ENCODE measurements at places on chromosomes 3 and 15. TPM values are rescaled to one million over a fixed set of nuclear protein-coding genes. Genes with fewer than 3 reads are reported as not detected.

Gene BNC1
- not detected for total RNA-seq

Gene KLHL24
- 26.6 TPM for total RNA-seq

Gene ARGFX
- total RNA-seq = not detected

Gene RAD51
- total RNA-seq = not detected

Gene GOLGA6B
- not detected for total RNA-seq

Gene DUOXA2
- total RNA-seq = 0.32 TPM

DNA sequence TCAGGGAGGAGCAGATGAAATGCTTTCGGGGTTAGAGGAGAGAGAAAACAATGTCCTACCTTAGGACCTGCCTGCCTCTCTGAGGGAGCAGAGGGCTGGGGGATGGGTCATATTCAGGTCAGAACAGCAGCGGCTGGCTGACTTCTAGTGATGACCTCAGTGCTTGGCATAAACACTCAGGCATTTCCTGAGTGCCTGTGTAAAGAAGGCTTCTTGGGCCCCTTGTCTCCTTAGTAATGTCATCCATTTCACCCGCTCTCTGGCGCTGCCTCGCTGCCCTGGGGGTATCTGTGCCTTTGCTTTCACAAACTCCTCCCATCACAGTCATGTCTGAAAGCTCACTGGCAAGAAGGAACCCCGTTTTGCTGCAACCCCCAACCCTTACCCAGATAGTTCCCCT, 82.9 kb upstream of the GSK3B start:
- no peak for DNase-seq

DNA sequence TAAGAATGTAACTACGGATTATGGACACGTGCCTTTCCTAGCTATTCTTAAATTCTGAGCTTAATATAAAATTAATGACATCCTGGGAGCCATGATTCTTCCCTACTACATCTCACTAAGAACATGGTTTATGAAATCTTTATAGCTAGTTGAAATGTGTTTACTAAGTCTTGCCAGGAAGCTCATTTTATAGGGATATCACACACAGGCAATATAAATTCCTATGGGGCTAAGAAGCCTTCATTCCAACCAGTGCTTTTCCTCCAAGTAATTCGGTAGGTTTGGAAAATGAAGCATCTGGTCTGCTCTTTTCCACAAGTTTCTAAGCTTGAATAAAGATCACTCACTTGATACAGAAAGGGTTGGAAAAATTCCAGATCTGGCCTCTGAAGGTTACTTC, 802.6 kb downstream of the FHIT start:
- no peak for DNase-seq

DNA sequence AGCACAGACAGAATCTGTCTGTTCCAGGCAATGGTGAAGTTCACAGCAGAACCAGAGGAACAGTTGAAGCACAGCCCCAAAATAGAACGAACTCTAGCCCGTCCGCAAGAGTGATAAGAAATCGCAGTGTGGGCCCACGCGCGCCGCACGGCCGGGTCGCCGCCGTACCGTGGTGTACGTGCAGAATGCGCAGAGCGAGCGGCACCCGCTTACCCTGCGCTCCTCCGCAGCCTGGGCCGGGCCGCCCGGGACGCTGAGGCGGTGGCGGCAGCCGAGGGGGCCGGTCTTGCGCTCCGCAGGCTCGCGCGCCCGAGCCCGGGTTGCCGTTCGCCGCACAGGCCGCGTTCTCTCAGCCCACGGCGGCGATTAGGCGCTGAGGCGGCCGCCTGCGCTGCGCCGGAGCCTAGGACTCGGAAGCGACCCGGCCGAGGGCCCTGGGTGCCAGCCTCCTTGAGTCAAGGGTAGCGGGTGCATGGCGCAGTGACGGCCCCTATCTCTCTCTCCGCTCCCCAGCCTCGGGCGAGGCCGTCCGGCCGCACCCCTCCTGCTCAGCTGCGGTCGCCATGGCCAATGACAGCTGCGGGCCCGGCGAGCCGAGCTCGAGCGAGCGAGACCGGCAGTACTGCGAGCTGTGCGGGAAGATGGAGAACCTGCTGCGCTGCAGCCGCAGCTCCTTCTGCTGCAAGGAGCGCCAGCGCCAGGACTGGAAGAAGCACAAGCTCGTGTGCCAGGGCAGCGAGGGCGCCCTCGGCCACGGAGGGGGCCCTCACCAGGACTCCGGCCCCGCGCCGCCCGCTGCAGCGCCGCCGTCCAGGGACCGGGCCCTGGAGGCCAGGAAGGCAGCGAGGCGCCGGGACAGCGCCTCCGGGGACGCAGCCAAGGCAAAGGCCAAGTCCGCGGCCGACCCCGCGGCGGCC, 20.5 kb downstream of the WDR73 start:
- DNase-seq = peak; percentile 86

DNA sequence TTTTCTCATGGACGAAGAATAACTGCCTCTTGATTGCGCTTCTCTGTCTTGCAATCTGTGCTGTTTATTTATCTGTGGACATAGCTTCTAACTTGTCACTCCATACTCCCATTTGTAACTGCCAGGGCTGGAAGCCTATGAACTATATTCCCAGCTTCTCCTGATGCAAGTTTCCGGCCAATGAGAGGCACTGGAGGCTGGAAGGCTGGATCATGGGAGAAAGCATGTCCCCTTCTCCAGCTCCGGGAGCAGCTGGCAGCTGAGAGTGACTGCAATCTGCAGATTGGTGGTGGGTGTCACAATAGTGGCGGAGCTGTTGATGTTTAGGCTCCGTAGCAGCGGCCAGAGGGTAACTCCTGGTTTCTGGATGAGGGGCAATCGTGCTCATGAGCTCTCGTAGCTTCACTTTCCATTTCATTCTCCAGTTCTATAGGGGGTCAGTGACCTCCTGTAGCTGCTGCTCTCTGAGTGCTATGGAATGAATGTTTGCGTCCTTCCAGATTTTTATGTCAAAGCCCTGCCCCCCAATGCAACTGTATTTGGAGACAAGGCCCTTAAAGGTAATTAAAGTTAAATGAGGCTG, 35.7 kb upstream of the PCSK6 start:
- peak; percentile 49 for DNase-seq

GRCh38 chr3:56309465-56309864, 158.8 kb downstream of the ERC2 start:
- no peak for DNase-seq

DNA sequence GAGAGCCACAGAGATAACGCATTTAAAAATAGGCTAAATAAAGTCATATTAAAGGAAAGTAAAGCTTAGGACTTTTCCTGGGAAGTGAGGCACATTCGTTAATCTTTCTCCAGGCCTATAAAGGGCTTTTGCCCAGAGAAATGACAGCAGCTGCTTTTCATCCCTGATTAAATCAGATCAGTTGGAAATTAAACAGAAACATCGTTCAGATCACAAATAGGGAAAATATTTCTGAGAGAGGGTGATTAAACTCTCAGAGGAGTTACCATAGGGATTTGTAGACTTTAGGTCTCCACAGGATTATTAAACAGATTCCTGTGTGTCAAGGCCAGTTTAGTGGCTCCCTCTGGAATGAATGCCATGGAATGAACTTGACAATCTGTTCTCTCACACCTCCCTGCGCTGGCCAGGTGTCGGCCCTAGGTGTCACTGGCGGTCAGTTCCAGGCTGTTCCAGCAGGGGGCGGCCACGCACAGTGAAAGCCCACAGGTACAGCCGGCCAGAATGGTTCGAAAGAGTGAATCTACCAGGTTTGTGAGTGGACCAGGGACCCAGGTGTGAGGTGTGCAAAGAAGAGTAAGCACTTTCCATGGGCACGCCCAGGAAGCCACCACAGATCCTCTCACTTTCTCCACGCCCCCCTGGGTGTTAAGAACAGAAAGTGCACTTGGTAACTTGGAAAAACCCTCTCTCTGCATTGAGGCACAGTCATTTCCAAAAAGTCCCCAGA, 253.0 kb upstream of the RASGRP1 start:
- DNase-seq = peak; percentile 86

DNA sequence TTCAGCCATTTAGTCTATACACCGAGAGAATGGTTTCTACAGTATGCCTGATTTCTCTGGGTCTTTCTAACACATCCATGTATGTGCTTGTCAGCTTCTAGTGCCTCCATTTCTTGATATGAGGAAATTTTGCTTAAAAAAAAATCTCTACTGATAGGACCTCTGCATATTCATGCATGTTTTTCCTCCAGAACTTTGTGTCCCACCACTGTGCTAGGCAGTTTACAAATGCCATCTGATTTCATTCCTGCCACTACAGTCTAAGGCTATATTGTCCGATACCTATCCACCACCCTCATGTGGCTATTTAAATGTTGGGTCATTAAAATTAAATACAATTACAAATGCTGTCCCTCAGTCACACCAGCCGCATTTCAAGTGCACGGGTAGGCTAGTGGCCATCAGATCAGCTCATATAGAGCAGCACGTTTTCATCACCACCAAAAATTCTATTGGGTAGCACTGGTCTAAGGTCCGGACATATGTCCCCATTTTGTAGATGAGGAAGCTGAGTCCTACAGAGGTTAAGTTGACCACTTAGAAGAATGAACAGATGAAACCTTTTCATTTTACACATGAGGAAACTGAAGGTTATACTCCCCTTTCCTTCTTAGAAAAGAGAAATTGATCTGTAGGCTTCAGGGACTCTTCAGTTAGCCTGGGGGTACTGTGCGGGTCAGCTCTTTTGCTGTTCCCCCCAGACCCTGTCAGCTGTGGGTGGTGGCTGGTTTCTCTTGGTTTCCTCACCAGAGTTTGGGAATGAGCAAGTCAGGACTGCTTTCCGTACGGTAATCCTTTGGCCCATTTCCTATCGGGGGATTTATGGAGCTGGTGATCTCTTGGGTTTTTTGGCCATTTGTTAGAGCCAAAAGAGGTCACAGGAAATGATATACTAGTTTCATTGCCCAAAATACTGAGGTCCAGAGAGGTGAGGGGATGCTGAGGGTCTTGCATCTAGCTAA, 56.5 kb downstream of the SMAD3 start:
- no peak for DNase-seq

DNA sequence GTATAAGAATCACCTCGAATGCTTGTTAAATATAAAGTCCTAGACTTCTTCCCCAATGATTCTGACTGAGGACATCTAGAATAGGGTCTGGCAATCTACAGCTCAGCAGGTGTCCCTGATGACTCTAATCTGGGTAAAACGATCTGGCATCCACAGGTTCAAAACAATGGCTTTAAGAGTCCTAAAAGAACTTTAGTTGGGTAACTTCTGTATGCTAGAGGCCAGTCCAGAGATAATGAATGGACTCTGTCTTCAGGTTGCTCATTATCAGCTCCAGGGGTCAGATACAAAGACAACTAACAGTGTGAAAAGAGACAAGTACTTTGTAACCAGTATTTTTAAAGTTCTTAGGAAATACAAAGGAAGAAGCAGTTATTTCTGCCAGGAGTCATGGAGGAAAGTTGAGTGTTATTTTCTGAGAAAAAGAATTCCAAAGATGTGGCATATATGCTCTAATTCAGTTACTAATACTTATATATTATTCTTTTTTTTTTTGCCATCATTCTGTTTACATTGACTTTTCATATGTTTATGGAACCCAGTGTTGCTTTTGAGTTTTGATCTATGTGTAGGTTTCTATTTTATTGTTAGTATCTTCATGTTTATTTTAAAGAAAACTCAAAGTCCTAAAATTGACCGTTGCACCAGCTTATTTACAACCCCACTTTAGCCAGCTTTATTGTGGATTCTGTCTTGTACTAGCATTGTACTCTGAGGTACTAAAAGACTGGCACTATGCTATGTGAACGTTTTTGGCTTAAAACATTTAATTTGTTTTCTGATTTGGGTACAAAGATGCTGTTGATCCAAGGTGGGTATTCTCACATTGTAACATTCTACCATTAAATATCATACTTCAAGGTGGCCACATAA, 3.1 kb upstream of the GPR15 start:
- no peak for DNase-seq

DNA sequence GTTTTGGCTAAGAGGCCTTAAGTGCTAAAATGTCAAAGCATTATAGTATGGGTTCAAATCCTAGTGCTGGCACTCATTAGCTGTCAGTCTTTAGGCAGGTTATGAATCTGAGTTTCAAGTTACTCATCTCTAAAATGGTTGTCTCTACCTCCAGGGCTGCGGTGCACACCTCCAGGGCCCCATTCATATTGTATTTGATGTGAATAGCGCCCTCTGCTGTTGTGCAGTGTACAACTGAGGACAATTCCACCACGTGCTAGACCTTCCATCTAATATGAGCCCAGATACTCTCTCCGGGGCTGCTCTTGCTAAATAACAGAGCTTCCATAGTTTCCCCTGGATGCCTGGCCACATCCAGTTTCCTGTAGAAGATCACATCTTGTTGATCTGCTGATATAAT, 54.3 kb downstream of the OXNAD1 start:
- DNase-seq = no peak

DNA sequence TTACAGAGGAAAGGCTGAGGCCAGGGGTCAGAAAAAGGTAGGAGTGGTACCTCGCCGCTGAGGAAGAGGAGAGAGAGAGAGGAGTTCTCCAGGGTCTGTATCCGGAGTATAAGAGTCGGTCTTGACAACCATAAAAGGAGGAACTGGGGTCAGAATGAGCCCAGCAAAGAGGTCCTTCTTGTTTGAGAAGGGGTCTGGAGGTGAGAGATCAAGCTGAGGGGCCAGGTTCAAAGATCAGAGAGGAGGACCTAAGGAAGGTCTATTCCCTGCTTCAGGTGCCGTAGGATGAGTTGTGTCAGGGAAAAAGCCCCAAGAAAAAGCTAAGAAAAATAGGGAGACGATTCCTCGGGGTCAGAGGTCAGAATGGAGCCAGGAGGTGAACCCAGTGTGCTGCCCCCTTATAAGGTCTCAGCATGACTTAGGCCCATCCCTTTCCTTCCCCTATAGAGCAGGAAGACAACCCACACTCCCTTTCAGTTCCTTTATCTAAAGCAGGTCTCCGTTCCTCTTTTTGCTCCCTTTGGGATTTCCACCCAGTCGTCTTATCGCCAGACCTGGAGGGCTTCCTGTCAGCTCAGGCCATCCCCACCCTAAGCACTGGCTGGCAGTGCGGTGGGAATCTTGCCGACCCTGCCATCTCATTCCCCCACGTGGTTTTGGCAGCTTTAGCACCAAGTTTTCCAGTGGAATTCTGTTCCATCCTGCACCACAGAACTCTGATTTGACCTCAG, 651 bp downstream of the MTMR14 start:
- peak; percentile 61 for DNase-seq

DNA sequence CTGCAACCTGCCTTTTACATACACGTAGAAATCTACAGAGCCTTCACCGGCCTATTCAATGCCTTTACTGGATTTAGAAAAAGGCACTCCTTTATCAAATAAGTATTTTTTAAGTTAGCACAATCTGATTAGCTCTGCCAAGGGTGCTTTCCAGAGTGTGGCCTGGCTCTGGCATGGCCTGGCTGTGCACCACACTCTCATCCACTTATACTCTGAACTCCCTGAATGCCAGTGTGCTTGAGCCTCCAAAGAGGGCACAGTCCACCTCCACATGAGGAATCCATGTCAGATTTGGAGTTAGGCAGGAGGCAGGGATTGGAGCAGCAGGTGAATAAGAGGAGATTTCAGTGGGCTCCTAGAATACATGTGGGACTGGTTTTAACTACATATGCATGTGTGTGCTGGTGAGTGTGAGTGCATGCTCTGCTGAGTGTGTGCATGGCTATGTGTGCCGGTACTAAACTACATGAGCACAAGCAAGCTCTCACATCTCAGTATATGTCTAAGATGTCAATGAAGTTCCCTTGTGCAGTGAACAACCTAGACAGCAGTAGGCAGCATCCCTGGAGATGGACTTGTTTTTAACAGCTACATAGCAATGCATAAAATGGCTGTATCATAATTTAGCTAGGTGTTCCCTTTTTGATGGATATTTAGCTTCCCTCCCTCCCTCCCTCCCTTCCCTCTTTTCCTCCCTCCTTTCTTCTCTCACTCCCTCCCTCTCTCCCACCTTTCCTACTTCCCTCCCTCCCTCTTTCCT, 17.8 kb upstream of the ZFAND6 start:
- DNase-seq = no peak
